ENCODE measurements at places on chromosomes 3 and 15.

DNA sequence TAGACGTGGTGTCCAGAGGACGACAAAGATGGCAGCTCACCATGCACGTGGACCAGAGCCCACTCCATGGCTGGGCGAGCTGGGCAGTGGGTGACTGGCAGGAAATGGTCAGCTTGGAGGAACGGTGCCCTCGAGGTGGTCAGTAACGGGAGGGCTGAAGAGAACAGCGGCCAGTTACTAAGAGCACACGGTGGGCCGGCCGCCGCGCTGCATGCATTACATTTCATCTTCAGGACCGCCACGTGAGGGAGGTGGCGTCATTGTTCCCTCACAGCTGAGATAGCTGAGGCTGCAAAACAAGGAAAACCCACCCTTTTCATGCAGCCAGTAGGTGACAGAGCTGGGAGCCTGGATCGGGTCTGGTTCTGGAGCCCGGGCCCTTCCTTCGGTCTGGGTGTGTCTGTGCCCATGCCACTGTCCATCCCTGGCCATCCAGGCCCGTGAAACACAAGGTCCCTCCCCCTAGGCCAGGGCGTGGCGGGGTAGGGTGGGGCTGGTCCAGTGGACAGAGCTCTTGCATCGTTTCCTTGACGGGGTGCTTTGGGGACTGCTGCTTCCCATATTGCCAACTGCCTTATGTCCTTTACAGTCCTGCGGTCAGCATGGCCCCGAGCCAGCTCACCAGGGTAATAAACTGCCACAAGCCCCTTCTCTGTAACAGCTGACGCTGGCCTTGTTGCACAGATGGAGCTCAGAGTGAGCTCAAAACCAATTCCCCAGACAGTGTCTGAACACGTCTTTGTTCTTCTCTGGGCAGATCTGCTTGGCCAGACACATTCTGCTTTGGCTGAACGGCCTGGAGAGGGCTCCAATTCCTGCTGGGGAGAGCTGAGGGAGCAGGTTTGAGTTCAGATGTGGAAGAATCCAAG, 51.8 kb downstream of the RGMA start:
- peak; percentile 70 for DNase-seq

DNA sequence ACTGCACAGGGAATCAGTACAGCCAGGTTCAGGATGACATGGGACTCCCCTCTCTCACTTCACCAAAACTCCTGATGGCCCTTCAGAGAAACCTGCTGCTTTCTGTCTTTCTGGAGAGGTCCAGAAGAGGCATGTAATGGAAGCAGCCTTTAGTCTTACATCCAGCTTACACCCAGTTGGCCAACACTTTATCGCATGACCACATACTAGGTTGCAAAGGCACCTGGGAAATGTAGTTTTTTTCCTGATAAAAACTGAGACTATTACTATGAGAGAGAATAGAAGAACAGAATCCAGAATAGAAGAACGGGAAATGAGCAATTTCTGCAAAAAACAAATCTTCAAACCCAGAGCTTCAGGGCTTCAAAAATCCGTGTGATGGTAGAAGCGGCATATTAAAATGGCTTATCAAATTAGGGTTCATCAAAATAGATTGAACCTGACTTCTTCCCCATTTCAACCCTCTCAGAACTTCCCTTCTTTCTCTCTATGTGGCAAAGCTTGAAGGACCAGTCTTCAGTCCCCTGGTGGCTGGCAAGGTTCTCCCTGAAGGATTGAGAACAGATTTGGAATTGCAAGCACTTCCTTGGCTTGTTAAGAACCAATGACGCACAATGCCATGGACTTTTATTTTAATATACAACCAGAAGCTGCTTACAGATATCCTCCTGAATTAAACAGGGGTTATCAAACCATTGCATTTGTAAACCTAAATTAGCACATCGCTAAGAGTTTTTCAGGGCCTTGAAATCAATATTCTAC, 34.4 kb downstream of the CORO2B start:
- DNase-seq, result no peak

- no peak for DNase-seq
Observed at GRCh38 chr15:63072809-63073277, 30.3 kb downstream of the TPM1 start.

DNA sequence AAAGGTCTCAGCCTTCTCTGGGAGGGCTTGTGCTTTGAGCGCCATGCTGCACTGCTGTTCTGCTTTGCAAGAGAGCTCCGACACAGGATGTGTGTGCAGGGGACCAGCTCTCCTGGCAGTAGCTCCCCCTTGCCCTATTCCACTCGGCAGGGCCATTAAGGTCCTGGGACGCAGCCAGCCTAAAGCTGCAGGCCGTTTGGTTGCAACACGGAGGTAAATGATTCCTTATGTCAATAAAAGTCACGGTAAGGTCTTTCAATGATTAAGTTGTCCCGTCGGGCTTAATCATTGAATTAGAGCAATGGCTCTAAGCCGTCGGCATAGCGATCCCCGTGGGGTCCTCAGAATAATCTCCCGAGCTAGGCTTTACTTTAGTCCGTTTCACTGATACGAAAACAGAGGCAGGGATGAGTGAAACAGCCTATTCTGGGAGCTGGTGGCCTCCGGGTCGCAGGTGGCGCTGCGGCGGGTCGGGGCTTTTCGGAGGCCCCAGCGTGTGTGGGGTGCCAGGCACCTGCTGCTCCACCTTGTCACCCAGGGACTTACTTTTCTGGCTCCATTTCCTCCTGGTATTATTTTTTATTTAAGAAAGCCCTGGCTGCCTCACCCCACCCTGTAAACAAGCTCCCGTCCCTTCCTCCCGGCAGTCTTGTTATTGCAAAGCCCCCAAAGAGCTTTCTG, 525.2 kb downstream of the OCA2 start:
- DNase-seq, result peak; percentile 58

DNA sequence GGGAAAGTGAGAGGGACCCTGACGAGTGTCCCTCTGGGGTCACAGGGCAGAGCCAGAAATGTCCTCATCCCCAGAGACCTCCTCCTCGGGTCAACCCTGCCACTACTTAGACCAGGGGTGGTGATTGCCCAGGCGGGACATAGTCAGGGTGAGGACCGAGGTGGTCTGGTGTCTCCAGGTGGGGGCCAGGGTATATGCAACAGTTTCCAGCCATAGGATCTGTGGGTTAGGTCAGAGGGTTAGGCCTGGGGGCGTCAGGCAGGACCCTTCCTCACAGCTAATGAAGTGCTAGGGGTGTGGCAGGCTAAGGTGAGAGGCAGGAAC, 22.3 kb upstream of the FBLN2 start:
- DNase-seq, result no peak

GRCh38 chr15:74257105-74257504, 21.0 kb downstream of the CCDC33 start:
- peak; percentile 43 for DNase-seq

- no peak for DNase-seq
Observed at GRCh38 chr15:63530752-63531299, 26.4 kb downstream of the USP3 start.

- no peak for DNase-seq
Observed at GRCh38 chr3:9111417-9111816, 138.0 kb downstream of the SRGAP3 start.

DNA sequence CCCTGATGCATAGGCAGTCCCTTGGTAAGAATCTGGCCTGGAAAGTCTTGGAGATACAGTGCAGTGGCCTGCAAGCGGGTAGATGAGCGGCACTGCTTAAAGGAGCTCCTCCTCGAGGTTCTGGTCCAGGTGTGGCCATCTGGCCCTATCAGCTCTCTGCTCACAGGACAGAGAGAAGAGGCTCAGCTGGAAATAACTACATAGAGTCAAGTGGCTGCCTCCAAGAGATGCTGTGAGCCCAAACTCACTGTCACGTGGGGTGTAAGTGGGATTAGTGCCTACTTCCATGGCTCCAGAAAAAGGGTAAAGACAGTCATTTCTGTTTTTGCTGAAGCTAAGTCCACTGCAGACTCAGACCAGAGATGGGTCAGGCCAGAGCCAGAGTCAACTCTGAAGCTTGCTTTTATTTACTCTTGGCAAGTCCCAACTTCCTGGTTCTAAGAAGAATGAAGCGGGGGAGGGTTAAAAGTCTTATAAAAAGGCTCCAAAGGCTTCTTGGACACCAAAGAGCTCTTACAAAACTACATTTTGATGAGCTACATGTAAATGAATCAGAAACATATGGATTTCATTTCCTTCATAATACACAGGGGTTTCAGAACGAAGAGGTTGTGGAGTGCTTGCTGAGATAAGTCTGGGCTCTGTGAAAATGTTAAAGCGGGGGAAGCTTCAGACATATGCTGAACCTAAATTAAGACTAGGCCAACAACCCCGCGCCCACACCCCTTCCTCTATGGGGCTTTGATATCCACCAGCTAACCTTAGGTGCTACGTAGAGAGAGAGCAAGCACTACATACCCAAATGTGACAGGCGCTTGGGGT, 77.1 kb downstream of the PDZRN3 start:
- no peak for DNase-seq

DNA sequence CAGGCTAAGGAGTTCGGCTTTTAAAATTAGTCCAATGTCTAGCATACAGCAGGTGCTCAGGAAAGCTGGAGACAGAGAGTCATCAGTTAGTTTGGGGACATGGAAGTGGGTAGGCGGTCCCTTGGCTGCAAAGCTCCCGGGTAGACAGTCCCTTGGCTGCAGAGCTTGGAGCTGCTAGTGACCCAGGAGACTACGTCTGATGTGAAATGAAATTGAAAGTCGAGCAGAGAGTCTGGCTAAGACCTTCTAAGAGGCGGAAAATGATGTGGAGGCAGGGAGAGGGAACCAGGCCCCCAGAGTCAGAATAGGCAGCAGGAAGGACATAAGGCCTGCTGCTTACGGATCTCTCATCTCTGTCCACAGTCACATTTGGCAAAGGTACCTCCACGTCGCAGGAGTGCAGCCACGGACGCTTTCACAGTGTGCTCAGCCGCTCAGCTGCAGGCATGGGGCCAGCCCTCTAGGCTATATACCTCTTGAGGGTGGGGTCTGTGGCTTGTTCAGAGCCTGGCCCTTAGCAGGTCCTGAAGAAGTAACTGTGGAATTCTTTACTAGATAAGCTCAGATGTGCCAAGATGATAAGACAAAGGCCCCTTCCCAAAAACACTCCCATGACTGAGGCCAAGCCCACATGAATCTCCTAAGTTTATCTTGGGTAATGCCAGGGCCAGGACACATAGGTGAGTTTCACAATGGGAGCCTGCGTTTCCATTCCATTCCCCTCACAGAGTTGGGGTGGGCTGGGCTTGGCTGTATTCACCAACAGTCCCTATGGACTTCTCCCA, 131.7 kb downstream of the XXYLT1 start:
- no peak for DNase-seq

GRCh38 chr15:41567261-41567660, 8.2 kb downstream of the TYRO3 start:
- no peak for DNase-seq

- no peak for DNase-seq
Observed at GRCh38 chr3:133888726-133889340, 6.8 kb downstream of the RAB6B start.

DNA sequence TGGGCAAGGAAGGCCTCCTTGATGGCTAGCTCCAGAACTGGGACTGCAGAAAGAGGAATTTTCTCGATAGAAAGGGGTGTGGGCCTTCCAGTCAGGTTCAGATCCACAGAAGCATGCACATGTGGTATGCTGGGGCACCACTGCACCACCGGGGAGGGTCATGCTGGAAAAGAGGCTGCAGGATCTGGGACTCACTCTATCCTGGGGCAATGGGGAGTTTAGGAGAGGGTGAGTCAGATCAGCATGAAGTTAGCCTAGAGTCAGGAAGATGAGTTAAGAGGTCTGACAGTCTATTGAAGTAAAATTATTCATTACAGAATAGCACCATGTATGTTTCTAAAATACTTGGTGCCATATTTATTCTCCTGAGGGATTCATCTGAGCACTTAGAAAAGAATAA, 130.2 kb upstream of the TOPAZ1 start:
- no peak for DNase-seq

- DNase-seq, result no peak
Observed at GRCh38 chr15:52153900-52154895, 37.0 kb downstream of the GNB5 start.

- DNase-seq, result no peak
Observed at GRCh38 chr3:173893835-173894234, 496.3 kb downstream of the NLGN1 start.

GRCh38 chr3:122519693-122520092, 5.0 kb upstream of the KPNA1 start:
- no peak for DNase-seq

GRCh38 chr3:49906073-49906743, 2.5 kb upstream of the MST1R start:
- DNase-seq, result peak; percentile 70

DNA sequence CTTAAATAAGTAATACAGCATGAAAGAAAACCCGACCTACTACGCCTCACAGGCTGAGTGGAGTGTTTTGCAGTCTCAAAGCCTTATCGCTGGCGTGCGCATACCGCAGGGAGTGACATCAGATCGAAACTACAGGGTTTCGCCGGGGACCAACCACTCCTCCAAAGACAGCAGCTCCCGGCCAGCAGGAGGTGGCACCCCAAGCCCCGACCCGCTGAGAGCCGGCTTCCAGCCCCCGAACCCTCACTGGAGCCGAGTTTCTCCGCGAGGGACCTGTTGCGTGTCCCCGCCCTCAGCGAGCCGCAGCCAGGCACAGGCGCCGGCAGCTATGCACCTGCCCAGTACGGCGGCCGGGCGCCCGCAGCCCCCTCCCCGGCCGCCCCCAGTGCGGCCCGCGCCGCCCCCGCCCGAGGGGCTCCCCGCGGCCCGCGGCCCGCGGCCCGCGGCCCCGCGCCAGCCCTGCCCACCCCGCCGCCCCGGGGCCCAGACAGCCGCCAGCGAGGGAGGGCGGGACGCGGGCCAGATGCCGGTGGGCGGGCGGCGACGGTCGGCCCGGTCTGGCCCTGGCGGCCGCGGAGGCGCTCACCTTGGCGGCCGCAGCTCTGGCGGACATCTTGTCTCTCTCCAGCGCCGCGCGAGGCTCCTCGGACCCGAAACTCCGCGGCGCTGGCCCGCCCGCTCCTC, 710 bp downstream of the TJP1 start:
- peak; percentile 89 for DNase-seq

DNA sequence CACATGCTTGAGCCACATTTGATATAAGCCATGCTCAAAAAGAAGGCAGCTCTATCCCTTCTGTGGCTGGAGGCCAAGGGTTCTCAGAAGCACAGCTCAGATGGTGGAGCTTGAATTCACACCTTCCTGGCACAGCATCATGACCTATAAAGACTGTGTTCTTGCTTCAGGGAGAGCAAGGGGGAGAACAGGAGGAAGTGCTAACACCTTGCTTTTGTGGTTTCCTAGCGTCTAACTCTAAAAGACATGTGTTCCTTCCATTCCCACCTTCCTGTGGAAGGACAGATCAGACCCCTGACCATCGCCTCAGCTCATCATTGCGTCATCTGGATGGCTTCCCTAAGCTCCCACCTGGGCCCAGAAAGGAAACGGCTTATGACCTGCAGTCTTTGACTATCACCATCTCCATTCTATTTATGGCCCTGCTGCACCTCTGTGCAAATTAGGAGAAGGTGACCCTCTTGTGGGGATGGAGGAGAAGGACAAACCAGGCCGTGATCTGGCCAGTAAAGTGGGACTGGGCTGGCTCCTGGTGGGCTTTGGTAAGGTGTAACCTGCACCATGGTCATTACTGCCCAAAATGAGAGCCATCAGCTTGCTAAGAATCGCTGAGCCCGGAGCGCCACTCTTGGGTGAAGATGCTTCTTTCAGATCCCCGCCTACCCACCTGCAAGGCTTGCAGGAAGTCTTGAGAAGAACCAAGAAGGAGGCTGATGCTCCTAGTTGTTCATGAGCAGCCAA, 128.5 kb downstream of the SERPINI1 start:
- no peak for DNase-seq

- no peak for DNase-seq
Observed at GRCh38 chr3:70856414-70857162, 544.1 kb upstream of the MDFIC2 start.

GRCh38 chr3:14630404-14631100, 21.0 kb upstream of the CCDC174 start:
- DNase-seq, result no peak
